ENCODE measurements at places on chromosomes 4 and X.
A peak's percentile ranks its signal among the peaks of the same experiment; 100 is the strongest.

GRCh38 chr4:3660928-3661515 is 105.2 kb upstream of the ADRA2C start:
- DNase-seq, result no peak

- DNase-seq, result no peak
Observed at GRCh38 chrX:18034945-18035344, 173.8 kb upstream of the RAI2 start.

DNA sequence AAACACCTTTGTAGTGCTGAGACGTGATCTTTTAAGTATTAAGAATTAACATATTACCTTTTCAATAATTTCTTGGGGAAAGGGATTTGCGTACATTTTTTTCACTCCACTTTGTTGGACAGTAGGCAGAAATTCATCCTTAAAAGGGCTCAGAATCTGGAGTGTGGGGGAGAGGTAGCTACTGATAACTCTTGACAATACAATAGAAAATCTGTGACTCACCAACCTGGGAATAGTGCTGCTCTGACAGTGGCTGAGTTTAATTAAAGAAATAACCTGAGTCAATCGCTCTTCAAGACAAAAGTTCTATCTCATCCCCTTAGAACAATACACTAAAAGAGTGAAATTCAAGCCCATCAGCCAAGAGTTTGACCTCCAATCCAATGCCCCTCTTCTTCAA is 60.2 kb downstream of the SLC9A7 start:
- DNase-seq, result no peak

DNA sequence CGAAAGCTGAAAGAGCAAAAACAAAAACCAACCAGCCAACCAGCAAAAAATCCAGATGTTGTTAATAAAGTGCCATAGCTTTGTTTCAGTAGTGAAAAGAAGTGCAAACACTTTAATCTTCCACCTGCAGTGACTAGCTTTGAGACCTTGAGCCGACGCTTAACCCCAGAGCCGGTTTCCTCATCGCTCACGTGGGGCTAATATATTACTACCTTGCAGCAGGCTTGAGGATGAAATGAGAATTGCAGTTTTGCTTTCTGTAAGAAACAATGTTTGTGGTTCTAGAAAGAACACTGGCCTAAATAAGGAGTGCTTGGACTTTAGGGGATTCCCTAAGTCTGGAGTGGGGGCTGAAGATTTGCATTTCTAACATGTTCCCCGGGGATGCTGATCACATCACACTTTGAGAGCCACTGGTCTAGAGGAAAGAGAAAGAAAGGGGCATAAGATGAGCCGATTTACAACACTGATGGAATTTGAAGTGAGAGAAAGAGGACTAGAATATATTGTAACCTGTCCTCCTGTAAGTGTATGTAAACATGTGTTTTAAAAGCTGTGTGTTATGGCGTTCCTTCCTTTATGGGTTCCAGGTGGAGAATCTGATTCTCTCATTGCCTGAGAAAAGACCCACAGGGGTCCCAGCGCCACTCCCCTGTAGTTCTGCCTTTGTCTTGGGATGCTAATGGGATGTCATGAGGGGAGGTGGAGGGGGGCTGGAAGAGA is 1.4 kb downstream of the FGF2 start:
- no peak for DNase-seq

GRCh38 chr4:188043154-188043553 is 47.6 kb downstream of the ZFP42 start:
- DNase-seq, result no peak

DNA sequence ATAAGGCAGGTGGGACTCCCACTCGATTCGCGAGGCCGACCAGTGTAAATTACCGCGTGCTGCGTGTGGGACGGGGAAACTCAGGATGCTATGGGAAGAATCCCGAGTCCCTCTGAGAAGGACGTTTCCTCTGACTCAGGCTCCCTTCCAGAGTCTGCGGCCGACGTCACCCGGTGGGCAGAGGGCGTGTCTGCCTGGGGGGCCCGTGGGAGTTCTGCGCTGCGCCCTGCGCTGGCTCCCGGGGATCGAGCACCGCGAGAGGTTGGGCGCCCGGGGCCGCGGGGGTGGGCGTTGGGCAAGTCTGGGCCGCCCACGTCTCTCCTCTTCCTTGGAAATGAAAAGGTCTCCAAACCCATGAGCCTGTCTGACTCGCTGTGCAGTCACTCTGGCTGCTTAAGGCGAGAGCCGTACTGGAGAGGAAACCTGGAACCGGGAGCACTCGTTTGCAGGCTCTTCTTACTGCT is 568 bp downstream of the NIPAL1 start:
- DNase-seq, result no peak

GRCh38 chrX:41064018-41064417 is 21.2 kb upstream of the USP9X start:
- DNase-seq, result no peak

DNA sequence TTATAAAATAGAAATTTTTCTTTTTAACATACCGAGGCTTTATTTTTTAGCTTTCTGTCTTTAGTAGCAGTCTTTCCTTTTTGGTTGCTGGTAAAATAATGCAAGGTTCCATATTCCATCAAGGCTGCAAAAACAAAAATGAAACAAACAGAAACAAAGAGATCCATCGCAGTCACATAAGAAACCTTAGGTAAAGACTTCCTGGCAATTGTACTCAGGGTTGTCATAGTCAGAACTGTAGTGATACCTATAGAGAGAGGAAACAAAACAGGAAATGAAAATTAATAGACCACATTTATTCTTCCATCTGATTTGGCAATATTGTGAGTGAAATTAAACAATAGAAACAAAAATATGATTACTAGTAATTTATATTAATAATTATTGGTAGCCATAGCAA is 72.5 kb downstream of the GABRG1 start:
- no peak for DNase-seq

DNA sequence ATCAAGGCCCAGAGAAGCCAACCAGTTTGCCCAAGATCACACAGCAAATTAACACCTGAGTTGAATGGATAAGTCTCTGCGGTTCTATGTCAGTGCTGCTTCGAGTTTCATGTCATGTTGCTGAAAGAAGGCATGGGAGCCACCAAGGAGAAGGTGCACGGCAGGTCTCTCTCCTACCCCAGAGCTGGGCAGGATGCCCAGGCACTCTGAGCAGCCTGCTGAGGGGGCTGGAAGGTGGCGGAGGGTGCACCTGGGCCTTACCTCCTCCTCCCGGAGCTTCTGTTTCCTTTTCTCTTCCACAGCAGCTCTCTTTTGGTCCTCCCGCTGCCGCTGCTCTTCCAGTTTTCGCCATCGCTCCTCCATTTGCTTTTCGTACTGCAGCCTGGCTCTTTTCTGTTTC is 53.6 kb downstream of the MAP7D2 start:
- no peak for DNase-seq

GRCh38 chr4:169311643-169312365 is 41.0 kb upstream of the SH3RF1 start:
- DNase-seq, result no peak

- no peak for DNase-seq
Observed at GRCh38 chrX:118506805-118507480, 11.3 kb downstream of the DOCK11 start.

- no peak for DNase-seq
Observed at GRCh38 chr4:104123021-104123420, 371.7 kb downstream of the CXXC4 start.

DNA sequence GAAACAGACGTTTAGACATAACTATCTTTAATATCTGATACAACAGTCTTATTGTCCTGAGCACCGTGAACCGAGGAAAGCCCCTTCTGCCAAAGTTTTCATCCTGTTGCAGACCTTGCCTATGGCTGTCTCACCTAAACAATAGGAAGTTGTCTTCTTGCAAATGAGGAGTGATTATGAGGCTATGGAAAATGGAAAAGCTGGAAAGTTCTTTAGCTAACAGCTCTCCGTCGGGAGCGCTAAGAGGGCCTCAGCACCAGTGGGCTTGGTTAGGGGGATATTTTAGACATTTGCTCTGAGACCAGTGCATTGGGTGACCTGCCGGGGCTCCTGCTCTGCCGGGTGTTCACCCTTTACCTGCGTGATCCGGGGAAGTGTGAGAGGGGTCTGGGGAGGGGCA is 28.4 kb downstream of the TMEM131L start:
- no peak for DNase-seq

GRCh38 chrX:8191022-8191421 is 20.0 kb upstream of the VCX2 start:
- DNase-seq, result no peak

GRCh38 chr4:75723163-75724065 is 963 bp upstream of the USO1 start:
- DNase-seq, result peak; percentile 9

DNA sequence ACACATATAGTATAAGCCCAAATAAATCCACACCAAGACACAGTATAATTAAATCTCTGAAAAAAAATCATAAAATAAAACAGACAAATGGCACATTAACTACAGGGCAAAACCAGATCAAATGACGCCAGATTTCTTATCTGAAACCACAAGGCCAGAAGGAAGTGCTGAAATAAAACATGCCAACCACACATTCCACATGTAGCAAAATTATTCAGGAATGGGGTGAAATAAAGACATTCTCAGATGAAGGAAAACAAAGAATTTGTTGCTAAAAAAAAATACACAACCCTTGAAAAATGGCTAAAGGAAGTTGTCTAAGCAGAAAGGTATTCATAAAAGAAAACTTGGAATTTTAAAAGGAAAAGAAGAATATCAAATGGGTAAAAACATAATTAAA is 4.5 kb upstream of the DCAF12L1 start:
- no peak for DNase-seq

Data from CD4-positive, CD25-positive, alpha-beta regulatory T cell (primary cell).